Esophagus muscularis mucosa (tissue), 4 donors: ENCODE measurements at places on chromosomes 3 and 15. TPM values are rescaled to one million over a fixed set of nuclear protein-coding genes. Genes with fewer than 3 reads are reported as not detected.

Gene KIAA1143
- total RNA-seq: 28.2 TPM

Gene RLBP1
- total RNA-seq: 0.52 TPM

GRCh38 chr3:99751649-99752048, 66.0 kb upstream of the CMSS1 start:
- H3K27me3 ChIP-seq: no peaks in the 10 kb centered on the region
- DNase-seq: no peak
- H3K36me3 ChIP-seq: no peaks in the 10 kb centered on the region
- no peak overlapping the region for H3K27ac ChIP-seq

Gene TMEM207
- not detected for total RNA-seq

Gene LSAMP
- total RNA-seq: 1.6 TPM

GRCh38 chr3:154758109-154758868, 321.8 kb upstream of the MME start:
- no peak overlapping the region for H3K4me3 ChIP-seq
- DNase-seq: no peak
- H3K4me1 ChIP-seq: no peaks in the 10 kb centered on the region
- no peaks in the 10 kb centered on the region for H3K27me3 ChIP-seq
- no peaks in the 10 kb centered on the region for H3K36me3 ChIP-seq

- H3K4me1 ChIP-seq: no peaks in the 10 kb centered on the region
- H3K4me3 ChIP-seq: no peak overlapping the region
- peaks cover 53% of the 10 kb centered on the region for H3K36me3 ChIP-seq
- no peak overlapping the region for H3K27ac ChIP-seq
These were observed 16.2 kb downstream of the MUC20 start for GRCh38 chr3:195736866-195737490.
